ENCODE measurements at places on chromosomes 1 and 21. TPM values are rescaled to one million over a fixed set of nuclear protein-coding genes. Genes with fewer than 3 reads are reported as not detected.

GCSAML gene
- 0.42 TPM for total RNA-seq

RHOC gene
- 378 TPM for total RNA-seq

CFH gene
- total RNA-seq, result 467 TPM

GRCh38 chr1:172002725-172003345 is 161.5 kb downstream of the DNM3 start:
- no peak overlapping the region for H3K27ac ChIP-seq
- no peak for DNase-seq

- peak; percentile 55 for DNase-seq
- H3K4me1 ChIP-seq, result peaks cover 15% of the 10 kb centered on the region
- no peaks in the 10 kb centered on the region for H3K27me3 ChIP-seq
Measured at GRCh38 chr1:58545591-58546519, 671 bp downstream of the OMA1 start.

C1orf146 gene
- not detected for total RNA-seq

DNA sequence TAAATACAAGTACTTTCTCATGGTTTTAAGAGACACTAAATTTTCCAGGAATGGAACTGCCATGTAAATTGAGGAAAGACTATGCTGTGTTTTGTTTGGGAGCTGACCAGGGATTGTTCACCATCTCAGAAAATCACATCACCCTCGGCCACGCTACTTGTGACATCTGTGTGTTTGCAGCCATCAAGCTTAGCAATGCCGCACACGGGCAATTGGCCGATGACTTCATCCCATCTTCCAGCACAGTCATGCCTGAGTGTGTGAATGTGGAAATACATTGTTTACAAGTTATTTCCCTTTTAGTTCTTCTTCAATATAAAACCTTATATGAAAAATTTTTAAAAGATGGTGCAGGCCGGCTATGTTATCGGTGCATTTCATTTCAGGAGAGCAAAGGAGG is 121.6 kb downstream of the GLIS1 start:
- DNase-seq, result no peak
- no peaks in the 10 kb centered on the region for H3K4me1 ChIP-seq
- H3K36me3 ChIP-seq, result no peaks in the 10 kb centered on the region
- H3K4me3 ChIP-seq, result no peak overlapping the region
- H3K27ac ChIP-seq, result no peak overlapping the region
- no peaks in the 10 kb centered on the region for H3K27me3 ChIP-seq

ADAMTS4 gene
- total RNA-seq, result 171 TPM

GSTM2 gene
- 72.4 TPM for total RNA-seq

DNA sequence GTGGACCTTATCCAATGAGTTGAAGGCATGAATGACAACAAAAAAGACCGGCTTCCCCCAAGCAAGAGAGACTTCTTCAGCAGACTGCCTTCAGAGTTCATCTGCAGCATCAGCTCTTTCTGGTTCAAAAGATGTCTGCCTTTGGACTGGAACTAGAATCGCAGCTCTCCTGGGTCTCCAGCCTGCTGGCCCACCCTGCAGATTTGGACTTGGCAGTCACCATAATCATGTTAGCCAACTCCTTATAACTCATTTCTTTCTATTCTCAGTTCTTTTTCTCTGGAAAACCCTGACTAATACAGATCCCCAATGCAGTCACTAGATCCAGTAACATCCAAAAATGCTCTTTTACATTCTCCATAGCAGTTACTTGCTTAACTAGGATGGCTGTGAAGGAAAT is 89.2 kb upstream of the MARK1 start:
- no peak overlapping the region for H3K27ac ChIP-seq
- H3K27me3 ChIP-seq, result no peaks in the 10 kb centered on the region
- no peaks in the 10 kb centered on the region for H3K36me3 ChIP-seq
- no peak overlapping the region for H3K4me3 ChIP-seq

DNA sequence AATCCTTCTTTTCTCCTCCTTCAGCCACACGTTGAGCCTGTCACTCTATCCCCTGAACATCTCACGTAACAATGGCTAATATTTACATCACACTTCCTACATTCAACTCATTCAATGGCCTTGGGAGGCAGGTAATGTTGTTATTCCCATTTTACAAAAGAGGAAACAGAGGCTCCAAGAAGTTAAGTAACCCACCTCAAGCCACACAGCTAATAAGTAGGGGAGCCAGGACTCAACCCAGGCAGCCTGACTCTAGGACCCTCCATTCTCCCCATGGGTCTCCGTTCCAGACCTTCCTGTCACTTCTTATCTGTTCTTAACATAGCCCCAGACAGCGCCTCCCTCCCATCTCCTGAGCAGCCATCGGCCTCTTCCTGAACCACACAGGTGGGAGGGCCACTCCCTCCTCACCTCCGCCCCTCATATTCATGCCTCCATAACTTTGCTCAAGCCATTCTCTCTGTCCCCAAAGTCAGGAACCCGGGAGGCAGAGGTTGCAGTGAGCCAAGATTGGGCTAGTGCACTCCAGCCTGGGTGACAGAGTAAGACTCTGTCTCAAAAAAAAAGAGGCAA is 2.2 kb downstream of the PADI4 start:
- H3K27me3 ChIP-seq, result no peaks in the 10 kb centered on the region
- no peaks in the 10 kb centered on the region for H3K4me1 ChIP-seq
- no peak overlapping the region for H3K27ac ChIP-seq
- H3K4me3 ChIP-seq, result no peak overlapping the region
- no peak for DNase-seq

ITLN2 gene
- 3.0 TPM for total RNA-seq

GRCh38 chr1:2229037-2229864 is 1.1 kb downstream of the SKI start:
- H3K4me3 ChIP-seq, result peak overlapping the region; percentile 84
- H3K27ac ChIP-seq, result peak overlapping the region; percentile 89
- H3K4me1 ChIP-seq, result peaks cover 31% of the 10 kb centered on the region

- peak overlapping the region; percentile 26 for H3K4me3 ChIP-seq
- no peaks in the 10 kb centered on the region for H3K27me3 ChIP-seq
- H3K4me1 ChIP-seq, result peaks cover 91% of the 10 kb centered on the region
- peak overlapping the region; percentile 95 for H3K27ac ChIP-seq
Measured at GRCh38 chr1:67711158-67711854, 26.3 kb downstream of the GADD45A start.

NID1 gene
- 95.5 TPM for total RNA-seq

SLC44A5 gene
- 0.28 TPM for total RNA-seq

LMX1A gene
- total RNA-seq, result not detected

- H3K4me3 ChIP-seq, result no peak overlapping the region
- H3K27me3 ChIP-seq, result no peaks in the 10 kb centered on the region
- no peak overlapping the region for H3K27ac ChIP-seq
- H3K4me1 ChIP-seq, result peaks cover 20% of the 10 kb centered on the region
Measured at GRCh38 chr1:221078260-221078965, 199.2 kb downstream of the HLX start.

S100A7 gene
- total RNA-seq, result not detected

B4GALT2 gene
- 34.8 TPM for total RNA-seq

GRCh38 chr1:214660190-214660589 is 57.2 kb downstream of the CENPF start:
- H3K36me3 ChIP-seq, result no peaks in the 10 kb centered on the region
- H3K4me1 ChIP-seq, result no peaks in the 10 kb centered on the region
- H3K27me3 ChIP-seq, result no peaks in the 10 kb centered on the region
- H3K4me3 ChIP-seq, result no peak overlapping the region
- no peak for DNase-seq

DNA sequence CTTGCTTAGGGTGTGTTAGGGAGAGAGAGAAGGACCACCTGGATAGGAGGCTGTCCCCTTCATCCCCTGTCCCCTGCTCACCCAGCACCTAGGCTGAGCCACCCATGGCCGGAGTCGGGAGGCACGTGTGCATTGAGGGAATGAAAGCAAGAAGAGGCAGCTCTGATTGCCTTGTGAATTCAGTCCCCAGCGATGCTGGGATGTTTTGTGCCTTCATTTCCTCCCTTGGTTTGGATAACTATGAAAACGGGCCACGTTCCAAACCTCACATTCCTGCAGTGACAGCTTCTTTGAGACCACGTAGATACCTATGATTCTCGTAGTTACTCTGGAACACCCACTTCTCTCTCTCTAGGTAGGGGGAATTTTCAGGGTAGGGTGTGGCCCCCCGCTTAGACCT is 67.1 kb downstream of the MAN1C1 start:
- DNase-seq, result no peak
- peaks cover 43% of the 10 kb centered on the region for H3K4me1 ChIP-seq
- no peak overlapping the region for H3K4me3 ChIP-seq
- no peak overlapping the region for H3K27ac ChIP-seq
- H3K27me3 ChIP-seq, result no peaks in the 10 kb centered on the region

BLACAT1 gene
- total RNA-seq, result not detected

GRCh38 chr21:19049567-19049966 is 646.0 kb upstream of the TMPRSS15 start:
- DNase-seq, result no peak
- no peak overlapping the region for H3K27ac ChIP-seq
- no peak overlapping the region for H3K4me3 ChIP-seq
- H3K4me1 ChIP-seq, result no peaks in the 10 kb centered on the region
- no peaks in the 10 kb centered on the region for H3K27me3 ChIP-seq

- no peak overlapping the region for H3K27ac ChIP-seq
- DNase-seq, result no peak
- no peaks in the 10 kb centered on the region for H3K4me1 ChIP-seq
- H3K36me3 ChIP-seq, result peaks cover 33% of the 10 kb centered on the region
- H3K27me3 ChIP-seq, result no peaks in the 10 kb centered on the region
Measured at GRCh38 chr1:111184663-111185062, 15.8 kb downstream of the DENND2D start.

GRCh38 chr1:50349242-50349565 is 74.0 kb downstream of the DMRTA2 start:
- no peak overlapping the region for H3K27ac ChIP-seq
- no peak for DNase-seq
- no peak overlapping the region for H3K4me3 ChIP-seq
- no peaks in the 10 kb centered on the region for H3K4me1 ChIP-seq
- no peaks in the 10 kb centered on the region for H3K27me3 ChIP-seq
- no peaks in the 10 kb centered on the region for H3K36me3 ChIP-seq

- H3K4me1 ChIP-seq, result no peaks in the 10 kb centered on the region
- H3K27ac ChIP-seq, result no peak overlapping the region
- H3K27me3 ChIP-seq, result no peaks in the 10 kb centered on the region
- no peaks in the 10 kb centered on the region for H3K36me3 ChIP-seq
- no peak overlapping the region for H3K4me3 ChIP-seq
Measured at GRCh38 chr1:150127868-150128267, 21.8 kb upstream of the PLEKHO1 start.

DNA sequence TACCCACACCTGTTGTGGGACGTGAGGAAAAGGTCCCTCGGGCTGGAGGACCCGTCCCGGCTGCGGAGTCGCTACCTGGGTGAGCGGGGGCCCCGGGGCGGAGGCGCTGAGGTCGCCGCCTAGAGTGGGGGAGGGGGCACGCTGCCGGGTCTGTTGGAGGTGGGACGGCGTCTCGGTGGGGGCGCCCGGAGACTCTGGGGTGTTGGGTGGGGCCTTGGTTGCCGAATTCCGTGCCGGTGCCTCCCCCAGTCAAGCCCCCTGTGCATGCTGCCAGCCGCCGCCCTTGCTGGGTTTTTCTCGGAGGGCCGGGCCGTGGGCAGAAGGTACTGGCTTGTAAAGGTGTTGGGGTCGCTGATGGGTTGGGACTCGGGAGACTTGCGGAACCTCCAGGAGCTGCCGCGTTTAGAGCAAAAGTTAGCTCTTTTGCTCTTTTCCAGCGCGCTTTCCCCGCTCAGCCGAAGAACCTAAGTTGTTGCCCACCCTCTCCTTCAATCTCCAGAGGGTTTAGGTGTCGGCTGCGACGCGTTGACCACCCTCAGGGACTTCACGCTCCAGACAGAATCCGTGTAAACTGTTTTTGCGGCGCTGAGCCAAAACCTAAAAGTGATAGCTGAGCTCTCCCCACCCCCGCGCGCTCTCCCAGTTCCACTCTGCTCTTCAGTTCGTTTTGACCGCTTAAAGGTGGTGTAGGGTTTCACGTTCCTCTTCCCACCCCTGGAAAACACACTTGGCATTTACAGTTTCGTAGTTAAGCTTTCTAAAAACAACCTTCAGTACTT is at the start of gene MPC2:
Gene MPC2, minus strand, starts transcription at position 143 of the 779 bp plus-strand sequence. CDS start 1,231 bp downstream, outside the sequence.
- H3K27me3 ChIP-seq, result no peaks in the 10 kb centered on the region
- peak within 1 kb of the TSS; percentile 87 for H3K4me3 ChIP-seq
- peak within 1 kb of the TSS; percentile 95 for H3K27ac ChIP-seq
- H3K36me3 ChIP-seq, result no peaks in the 10 kb centered on the region
- peak; percentile 18 for DNase-seq

MNDA gene
- 12.7 TPM for total RNA-seq

GRCh38 chr1:43881415-43881814 is 52.2 kb upstream of the ARTN start:
- DNase-seq, result no peak
- no peak overlapping the region for H3K4me3 ChIP-seq
- H3K27ac ChIP-seq, result no peak overlapping the region
- H3K4me1 ChIP-seq, result no peaks in the 10 kb centered on the region
- H3K36me3 ChIP-seq, result no peaks in the 10 kb centered on the region

DNA sequence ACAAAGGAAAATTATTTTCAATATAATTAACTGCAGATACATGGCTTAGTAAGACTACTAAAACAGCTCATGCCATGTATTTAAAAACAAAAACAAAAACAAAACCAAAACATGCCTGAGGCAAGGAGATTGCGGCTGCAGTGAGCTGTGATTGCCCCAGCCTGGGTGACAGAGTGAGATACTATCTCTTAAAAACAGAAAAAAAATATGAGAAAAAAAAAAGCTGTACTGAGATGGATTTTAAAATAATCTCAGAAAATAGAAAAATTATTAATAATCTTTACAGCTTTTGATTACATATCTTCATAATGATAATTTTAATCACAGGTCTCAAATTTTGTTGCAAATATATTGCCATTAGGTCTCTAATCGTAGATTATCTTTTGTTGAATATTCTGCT is 24.0 kb upstream of the LIN9 start:
- H3K27ac ChIP-seq, result no peak overlapping the region
- H3K27me3 ChIP-seq, result no peaks in the 10 kb centered on the region
- H3K4me3 ChIP-seq, result peak overlapping the region; percentile 45
- DNase-seq, result no peak

GRCh38 chr1:193183019-193183627 is 3.3 kb downstream of the B3GALT2 start:
- no peaks in the 10 kb centered on the region for H3K36me3 ChIP-seq
- DNase-seq, result no peak
- H3K27me3 ChIP-seq, result no peaks in the 10 kb centered on the region

DNA sequence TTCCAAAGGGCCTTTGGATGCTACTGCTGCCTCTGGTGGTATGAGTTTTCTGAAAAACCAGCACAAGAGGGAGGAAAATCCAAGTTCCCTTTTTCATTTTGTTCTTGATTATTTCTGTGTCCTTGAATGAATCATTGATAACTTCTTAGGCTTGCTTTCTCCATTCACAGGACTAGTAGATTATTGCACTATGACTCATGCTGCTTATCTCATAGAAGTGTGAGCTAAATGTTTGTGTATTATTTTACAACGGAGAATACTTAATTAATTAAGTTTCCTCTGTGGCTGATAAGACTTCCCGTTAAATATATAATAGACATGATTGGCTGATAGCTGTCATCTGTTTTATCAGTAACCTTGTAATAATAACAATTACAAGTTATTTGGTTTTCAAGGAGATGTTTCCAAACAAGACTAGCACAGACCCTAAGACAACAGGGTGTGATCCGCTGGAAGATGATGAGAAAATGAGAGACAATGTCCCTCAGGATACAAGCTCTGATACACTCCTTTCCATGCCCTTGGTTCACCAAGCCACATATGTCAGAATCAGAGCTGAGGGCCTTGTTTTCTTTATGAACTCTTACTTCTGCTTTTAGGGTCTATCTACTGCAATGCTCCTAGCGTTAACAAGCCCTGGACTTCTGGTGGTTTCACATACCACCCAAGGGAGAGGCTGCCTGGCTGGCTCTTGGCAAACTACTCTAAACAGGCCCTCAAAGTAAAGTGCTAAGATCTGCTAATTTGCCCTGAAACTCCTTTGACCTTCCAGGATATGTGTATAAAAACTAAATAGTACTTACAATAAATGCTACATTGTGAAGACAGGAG is 1078.3 kb downstream of the TTLL7 start:
- no peak for DNase-seq
- no peaks in the 10 kb centered on the region for H3K36me3 ChIP-seq
- H3K27ac ChIP-seq, result no peak overlapping the region
- H3K27me3 ChIP-seq, result no peaks in the 10 kb centered on the region

FCGR3B gene
- 2.7 TPM for total RNA-seq

NSL1 gene
- total RNA-seq, result 43.2 TPM

ATP1A2 gene
- 86.0 TPM for total RNA-seq
